ENCODE measurements at places on chromosomes 2 and 18. TPM values are rescaled to one million over a fixed set of nuclear protein-coding genes. Genes with fewer than 3 reads are reported as not detected.

Gene ALK
- total RNA-seq: under 0.01 TPM

GRCh38 chr2:136114382-136114781 lies 3.6 kb downstream of the CXCR4 start:
- DNase-seq: no peak

Gene VSNL1
- total RNA-seq: 1.2 TPM

Gene QPCT
- 3.9 TPM for total RNA-seq

Data from fibroblast of lung (primary cell).